NCI-H1930 (cell line): ENCODE measurements at places on chromosomes 6 and 20.

DNA sequence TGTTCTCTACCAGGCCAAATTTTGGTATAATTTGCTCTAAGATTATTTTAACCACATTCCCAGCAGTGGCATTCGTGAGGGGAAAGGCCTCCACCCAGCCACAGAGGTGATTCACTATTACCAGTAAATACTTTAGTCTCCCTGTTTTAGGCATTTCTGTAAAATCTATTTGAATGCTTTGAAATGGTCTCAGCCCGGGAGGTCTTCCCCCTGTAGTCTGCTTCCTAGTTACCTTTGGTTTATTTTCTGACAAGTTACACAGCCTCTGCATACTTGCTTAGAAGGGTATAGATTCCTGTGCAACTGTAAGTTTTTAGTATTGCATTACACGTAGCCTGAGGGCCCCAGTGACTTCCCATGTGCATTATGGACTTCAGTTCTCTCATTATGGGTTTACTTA, 248.7 kb downstream of the C6orf118 start:
- DNase-seq = no peak

DNA sequence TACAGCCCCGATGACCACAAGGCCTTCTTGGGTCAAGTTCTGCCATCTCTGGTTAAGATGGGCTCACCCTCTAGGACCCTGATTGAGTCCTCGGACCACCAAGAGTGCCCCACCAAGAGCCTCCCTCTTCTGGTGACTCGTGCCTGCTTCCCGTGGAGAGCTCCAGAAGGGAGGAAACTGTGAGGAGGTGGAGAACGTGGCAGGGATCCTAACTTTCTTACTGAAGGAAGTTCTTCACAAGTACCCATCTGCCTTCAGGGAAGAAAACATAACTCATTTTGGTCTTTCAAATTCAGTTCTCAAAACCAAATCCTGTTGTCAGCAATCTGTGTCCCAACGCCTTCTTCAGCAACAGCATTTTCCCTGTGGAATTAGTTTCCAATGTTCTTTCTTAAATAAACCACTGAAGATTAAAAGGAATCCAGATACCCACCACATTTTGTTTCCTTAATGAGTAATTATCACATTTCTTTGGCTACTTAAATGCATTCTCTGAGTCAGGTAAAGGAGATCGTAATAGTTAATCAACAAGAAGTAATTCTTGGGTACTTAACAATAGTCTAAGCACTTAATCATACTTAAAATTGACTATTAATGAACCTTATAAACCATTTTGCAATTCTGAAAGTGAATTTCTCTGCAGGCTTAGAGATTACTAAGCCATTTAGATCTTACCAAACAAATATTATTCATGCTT, 185.8 kb upstream of the SGK1 start:
- DNase-seq = no peak

DNA sequence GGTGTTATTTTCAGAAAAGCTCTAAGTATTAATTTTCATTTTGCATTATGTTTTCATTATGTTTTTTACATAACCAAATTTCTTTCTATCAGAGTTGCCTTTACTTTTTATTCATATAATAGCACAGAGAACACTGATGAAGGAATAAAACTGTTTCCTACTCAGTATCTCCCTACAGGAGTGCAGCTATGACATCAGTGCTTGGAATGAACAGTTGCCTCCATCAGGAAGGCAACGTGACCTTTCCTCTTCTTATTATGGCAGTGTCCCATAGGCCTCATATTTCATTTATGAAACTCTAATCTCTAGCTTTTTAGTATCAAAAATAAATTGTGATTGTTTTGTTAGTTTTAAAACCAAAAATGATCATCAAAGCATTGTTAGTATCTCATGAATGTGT, 712.8 kb downstream of the CD109 start:
- no peak for DNase-seq

DNA sequence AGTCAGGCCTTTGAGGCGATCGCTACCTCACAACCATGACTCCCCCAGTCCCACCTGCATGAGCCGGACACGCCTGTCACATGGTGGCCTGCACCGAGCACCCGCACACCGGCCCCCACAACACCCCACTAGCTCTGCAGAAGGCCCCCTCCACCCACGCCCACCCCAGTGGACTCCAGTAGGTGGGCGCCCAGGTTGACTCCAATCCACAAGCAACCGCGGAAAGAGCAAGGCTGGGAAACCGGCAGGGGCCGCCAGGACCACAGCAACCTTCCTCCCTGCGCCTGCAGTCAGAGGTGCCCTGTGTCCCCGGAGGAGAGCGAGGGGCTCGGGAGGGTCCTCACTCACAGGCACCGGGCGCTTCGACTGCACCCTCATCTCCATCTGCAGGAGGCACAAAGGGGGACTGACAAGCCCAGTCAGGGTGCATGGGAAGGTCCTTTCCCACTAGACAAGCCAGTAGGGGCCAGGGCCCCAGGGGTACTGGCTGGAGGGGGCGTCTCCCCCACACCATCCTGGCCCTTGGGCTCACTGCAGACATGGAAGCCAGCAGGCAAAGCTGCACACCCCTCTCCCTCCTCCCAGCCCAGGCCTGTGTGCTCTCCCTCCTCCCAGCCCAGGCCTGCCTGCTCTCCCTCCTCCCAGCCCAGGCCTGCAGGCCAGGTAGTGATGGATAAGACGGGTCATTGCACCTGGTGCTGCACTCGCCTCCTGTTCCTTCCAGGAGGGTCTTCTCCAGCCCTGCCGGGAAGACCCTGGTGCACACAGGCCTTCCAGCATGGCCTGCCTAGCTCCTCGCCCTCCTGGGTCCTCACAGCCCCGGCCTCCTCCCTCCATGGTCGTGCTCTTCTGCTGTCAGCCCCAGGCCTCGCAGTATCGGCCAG, 137.2 kb downstream of the DLL1 start:
- no peak for DNase-seq

DNA sequence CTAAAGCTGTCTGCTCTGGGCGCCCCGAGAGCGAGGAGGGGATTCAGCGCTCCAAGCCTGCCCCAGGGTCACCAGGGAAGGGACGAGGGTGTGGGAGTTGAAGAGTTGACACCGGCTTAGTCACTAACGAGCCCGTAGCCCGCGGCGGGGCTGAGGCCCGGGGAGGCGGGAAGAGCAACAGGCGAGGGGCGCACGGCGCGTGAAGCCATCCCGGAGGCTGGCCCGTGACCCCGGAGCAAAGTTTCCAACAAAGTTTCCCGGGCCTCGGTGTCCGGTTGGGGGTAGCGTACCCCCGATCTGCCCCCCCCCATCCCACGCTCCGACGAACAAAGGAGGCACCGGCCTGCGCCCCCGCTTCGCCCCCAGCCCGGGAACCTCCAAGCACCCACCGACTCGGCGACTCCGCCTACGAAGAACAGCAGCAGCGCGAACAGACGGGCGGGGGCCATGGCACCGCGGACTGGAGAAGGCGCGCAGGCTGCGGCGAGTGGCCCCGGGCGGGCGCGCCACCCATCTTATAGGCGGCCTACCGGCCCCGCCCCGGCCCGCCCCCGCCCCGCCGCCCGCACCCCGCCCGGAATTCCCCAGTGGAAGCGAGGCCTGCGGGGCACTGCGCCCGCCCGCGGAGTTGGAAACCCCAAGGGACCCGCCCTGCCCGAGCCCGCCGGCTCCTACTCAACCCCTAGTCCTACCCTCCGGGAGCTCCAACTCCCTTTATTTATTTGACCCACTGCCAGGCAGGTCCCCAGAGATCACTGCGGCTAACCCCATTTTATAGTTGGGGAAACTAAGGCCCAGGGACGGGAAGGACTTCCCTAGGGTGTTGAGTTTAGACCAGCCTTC, at the start of gene SDC4:
Gene SDC4 (minus strand): TSS at position 489 of the 843 bp plus-strand sequence. CDS start 40 bp downstream, at position 449.
- DNase-seq = no peak

DNA sequence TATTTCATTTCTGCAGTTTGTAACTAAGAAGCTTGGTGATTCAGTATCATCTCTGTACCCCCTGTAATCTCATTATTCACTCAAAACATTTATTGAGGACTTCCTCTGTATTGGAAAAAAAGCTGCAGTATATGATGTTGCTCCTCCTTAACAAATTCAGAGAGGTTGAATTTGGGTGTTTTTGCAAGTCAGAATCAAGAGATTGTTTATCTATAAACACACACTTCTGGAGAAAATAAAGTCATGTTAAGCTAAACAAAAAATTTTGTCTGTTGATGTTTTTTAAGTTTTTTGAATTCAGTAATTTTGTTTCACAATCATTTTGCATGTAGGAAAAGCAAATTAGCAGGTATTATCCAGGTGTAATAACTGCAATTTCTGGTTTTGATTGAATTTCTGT, 11.4 kb upstream of the RHAG start:
- no peak for DNase-seq

DNA sequence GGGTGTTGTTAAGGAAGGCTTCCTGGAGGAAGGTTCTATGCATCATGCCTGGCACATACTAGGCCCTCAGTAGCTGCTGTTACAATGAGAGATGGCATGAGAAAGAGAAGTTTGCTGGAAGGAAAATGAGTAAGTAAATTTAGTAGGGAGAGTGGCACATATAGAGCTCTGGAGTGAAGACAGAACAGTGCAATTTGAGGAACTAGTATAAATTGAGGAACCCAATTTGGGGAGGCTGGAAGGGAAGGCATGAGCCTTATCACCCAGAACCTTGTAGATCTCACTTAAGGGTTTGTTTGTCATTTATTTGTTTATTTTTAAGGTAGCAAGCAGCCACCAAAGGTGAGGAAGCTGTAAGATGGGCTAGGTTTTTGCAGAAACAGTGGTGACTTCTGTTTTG, 87.1 kb upstream of the SCGN start:
- no peak for DNase-seq

- no peak for DNase-seq
Measured at GRCh38 chr20:1085492-1086276, 32.7 kb upstream of the PSMF1 start.

DNA sequence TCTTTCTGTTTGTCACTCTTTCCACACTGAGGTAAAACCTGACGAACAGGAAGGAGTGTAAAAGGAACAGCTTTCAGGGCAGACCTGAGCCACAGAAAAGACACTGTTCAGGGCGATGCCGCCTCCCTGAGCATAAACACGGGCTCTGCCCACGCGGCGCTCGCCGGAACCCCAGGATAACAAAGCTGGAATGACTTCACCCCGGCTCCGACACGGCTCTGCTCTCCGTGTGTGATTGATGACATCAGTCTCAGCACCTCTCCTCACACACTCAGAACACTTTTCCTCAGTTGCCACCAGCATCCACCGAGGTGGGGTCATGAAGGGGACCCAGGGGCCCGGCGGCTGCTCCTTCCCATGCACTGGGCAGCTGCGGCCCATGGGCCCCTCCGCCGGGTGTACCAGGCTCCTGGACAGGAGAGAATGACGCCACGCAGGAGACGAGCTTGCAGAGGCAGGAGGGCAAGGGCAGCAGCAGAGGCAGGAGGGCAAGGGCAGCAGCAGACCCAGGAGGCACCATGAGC, 43.6 kb downstream of the DLL1 start:
- no peak for DNase-seq

GRCh38 chr6:170007468-170008293, 256.3 kb downstream of the ERMARD start:
- DNase-seq = no peak

DNA sequence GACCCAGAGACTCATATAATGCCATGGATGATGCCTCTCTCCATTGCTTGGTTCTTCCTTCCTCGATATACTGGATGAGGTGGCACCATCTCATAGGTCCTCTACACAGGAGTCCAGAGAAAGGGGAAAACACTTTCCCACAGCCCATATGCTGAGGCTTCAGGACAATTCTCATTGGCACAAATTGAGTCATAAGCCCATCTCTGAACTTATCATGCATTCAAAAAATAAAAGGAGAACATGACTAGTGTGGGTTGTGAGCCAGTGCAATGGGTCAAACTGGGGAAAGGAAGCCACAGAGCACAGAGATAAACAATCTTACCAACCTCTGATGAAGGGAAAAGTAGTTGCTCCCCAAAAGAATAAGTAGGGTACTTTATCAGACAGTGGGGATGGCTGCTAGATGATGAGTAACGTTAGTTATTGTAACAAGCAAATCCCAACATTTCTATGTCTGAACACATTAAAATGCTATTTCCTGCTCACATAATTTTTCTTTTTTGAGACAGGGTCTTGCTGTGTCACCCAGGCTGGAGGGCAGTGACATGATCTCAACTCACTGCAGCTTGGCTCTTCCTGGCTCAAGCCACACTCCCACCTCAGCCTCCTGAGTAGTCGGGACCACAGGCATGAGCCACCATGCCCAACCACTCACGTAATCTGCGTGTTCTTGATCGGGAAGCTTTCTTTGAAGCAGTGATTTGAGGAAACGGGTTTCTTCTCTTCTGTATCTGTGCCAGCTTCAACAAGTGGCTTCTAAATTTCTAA, 27.0 kb downstream of the SOD2 start:
- DNase-seq = no peak

- no peak for DNase-seq
Measured at GRCh38 chr20:9602847-9603183, 88.4 kb downstream of the LAMP5 start.

GRCh38 chr6:148382861-148383260, 40.2 kb downstream of the SASH1 start:
- no peak for DNase-seq

DNA sequence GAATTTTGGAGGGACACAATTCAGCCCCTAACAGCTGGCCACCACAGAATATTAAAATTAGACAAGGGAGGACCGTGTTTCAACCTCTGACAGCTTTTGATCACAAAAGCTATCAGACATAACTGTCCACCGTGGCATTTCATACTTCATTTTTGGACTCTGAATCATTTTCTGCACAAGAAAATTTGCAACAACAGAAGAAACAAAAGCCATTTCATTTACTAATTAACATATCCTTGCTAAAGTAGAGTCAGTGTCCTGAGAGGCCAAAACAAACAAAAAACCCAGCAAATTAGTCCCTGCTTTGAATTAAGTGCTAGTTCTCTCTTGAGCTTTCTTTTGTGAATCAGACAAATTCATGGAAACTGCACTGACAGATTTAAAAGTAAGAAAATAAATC, 17.6 kb upstream of the COL12A1 start:
- no peak for DNase-seq

- no peak for DNase-seq
Measured at GRCh38 chr6:112883095-112883494, 536.0 kb downstream of the RFPL4B start.
